ENCODE measurements at places on chromosomes 11 and 22. TPM values are rescaled to one million over a fixed set of nuclear protein-coding genes. Genes with fewer than 3 reads are reported as not detected.

DNA sequence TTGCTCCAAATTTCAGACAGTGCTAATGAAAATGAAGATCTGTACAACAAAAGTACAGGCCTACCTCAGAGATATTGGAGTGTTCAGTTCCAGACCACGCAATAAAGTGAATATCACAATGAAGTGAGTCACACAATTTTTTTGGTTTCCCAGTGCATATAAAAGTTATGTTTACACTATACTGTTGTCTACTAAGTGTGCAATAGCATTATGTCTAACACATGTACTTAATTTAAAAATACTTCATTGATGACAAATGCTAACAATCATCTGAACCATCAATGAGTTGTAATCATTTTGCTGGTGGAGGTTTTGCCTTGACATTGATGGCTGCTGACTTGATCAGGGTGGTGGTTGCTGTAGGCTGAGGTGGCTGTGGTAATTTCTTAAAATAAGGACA is 60.6 kb upstream of the E2F8 start:
- DNase-seq, result no peak

GRCh38 chr11:126307706-126308105 is 3.8 kb downstream of the DCPS start:
- DNase-seq, result peak; percentile 22

Gene IL18
- total RNA-seq, result 154 TPM

DNA sequence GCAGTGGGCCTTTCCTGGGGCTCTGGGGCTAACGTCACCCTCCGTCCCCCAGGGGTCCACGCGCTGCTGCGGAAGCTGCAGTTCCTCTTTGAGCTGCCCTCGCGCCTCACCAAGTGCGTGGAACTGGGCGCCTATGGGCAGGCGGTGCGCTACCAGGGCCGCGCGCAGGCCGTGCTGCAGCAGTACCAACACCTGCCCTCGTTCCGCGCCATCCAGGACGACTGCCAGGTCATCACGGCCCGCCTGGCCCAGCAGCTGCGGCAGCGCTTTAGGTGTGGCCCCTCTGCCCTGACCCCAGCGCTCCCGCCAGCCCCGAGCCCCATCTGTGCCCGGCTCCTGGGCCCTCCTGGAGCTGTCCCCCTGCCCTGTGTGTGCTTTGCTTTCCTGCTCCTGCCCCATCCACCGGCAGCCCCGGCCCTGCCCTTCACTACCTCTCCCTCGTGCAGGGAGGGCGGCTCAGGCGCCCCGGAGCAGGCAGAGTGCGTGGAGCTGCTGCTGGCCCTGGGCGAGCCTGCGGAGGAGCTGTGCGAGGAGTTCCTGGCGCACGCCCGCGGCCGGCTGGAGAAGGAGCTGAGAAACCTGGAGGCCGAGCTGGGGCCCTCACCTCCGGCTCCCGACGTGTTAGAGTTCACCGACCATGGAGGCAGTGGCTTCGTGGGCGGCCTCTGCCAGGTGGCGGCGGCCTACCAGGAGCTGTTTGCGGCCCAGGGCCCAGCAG is 3.8 kb upstream of the TM7SF2 start:
- DNase-seq, result no peak

Gene CWF19L2
- total RNA-seq, result 10.6 TPM

DNA sequence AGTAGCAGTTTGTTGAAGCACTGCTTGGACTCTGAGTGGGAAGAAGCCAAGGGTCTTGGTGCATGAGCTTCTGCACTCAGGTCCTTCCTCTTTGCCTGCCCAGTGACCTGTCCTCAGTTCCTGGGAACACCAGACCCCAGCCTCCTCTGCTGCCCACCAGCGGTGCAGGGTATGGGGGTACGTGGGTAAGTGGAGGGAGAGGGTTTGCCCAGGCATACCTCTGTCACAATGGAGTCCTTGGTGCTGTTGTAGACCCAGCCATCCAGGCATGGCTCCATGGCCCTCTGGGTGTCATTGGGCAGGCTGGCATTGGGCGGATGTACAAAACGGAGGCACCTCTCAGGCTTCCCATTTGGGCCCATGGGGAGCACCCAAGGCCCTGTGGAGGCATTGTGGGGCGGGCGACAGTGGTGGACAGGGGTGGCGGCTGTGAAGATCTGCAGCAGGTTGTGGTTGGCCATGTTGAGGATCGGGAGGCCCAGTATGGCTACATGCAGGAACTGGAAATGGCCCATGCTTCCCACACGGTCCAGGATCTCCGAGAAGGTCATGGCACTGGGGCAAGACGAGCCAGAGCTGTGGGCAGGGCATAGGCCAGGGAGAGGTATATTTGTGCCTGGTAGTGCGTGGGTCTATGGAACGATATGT is 1.1 kb downstream of the SLC22A8 start:
- no peak for DNase-seq

GRCh38 chr11:124297921-124298320 is 15.8 kb downstream of the OR8D1 start:
- DNase-seq, result no peak

DNA sequence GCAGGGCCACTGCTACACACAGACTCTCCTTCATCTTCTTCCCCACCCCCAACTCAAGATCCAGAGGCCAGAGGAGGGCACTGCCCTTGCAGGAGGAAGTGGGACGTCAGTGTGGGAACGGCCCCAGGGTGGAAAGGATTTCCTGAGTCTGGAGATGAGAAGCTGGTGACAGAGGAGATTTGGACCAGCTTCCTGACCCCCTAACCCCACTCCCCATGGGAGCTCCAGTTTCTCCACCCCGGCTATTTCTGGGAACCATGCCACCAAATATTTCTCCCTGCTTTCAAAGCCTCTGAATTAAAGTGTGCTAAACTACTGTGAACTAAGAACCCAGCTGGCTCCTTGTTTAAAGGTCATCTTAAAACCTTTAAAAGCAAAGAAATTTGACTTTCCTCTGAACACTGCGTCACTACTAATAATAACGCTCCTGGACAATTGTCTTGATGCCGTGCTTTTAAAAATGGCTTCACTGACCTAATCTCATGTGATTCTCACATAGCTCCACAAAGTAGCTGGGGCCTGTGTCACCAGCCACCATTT is 46.6 kb downstream of the CWC15 start:
- DNase-seq, result peak; percentile 46

- DNase-seq, result no peak
These were observed 151.0 kb downstream of the MPPED1 start for GRCh38 chr22:43562843-43563242.

GRCh38 chr11:117145393-117145761 is 1.3 kb downstream of the PAFAH1B2 start:
- peak; percentile 31 for DNase-seq

DNA sequence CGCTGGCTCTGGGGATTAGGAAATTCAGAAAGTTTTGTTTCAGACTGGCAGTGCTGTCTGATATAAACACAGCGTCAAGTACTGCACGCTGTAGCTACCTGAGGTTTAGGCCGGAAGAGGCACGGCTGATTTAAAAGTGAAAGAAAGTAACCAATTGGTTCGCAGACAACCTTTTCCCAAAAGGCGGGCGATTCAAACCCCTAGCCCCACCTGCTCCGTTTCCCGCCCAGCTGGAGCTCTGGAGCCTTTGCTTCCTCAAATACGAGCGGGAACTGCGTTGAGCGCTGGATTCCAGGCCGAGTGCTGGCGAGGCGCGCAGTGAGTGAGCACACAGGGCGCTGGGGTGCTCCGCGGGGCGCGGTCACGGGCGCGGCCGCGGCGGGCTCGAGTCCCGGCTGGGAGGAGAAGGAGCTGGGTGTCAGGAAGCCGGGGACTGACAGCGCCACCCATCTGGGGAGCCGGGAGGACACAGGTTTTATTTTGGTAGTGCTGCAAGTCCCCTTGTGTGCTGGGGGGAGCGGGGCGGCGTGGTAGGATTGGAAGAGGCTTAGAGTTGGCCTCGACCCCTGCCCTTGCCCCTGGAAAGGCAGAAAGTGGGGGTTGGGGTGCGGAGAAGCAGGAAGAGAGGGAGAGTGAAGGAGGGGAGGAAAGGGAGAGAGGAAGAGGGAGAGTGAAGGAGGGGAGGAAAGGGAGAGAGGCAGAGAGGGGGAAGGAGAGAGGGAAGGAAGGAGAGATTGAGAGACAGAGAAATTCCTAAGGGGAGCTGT is 2.1 kb downstream of the FAM111A start:
- peak; percentile 88 for DNase-seq

DNA sequence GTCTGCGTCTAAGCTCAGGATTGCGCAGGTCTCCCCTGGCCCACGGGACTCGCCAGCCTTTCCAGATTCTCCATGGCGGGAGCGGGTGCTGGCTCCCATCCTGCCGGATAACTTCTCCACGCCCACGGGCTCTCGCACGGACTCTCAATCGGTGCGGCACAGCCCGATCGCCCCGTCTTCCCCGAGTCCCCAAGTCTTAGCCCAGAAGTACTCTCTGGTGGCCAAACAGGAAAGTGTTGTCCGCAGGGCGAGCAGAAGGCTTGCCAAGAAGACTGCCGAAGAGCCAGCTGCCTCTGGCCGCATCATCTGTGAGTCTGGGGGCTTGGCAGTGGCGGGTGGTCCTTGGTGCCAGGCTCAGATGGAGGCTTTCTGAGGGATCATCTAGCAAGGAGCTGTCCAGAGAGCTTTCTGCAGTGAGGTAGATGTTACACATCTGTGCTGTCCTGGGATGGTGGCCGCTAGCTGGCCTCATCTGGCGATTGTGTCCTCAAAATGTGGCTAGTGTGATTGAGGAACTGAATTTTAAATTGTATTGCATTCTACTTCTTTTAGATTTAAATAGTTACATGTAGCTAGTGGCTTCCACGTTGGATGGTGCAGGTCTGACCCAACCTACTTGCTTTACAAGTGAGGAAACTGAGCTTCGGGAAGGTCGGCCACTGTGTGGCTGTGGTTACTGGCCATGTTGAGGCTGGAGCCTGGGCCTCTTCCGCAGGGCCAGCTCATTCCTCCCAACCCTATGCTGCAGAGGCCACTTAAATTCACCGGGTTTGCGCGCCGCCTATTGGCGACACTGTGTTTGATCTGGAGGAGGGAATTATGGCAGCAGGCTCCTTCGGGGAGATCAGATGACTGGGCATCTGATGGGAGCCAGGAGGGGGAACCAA is 6.7 kb downstream of the INCENP start:
- DNase-seq, result no peak

All from left colon (tissue), 2 donors.